HS-5 (cell line): ENCODE measurements at places on chromosomes 6 and 20.
A peak's percentile ranks its signal among the peaks of the same experiment; 100 is the strongest.

DNA sequence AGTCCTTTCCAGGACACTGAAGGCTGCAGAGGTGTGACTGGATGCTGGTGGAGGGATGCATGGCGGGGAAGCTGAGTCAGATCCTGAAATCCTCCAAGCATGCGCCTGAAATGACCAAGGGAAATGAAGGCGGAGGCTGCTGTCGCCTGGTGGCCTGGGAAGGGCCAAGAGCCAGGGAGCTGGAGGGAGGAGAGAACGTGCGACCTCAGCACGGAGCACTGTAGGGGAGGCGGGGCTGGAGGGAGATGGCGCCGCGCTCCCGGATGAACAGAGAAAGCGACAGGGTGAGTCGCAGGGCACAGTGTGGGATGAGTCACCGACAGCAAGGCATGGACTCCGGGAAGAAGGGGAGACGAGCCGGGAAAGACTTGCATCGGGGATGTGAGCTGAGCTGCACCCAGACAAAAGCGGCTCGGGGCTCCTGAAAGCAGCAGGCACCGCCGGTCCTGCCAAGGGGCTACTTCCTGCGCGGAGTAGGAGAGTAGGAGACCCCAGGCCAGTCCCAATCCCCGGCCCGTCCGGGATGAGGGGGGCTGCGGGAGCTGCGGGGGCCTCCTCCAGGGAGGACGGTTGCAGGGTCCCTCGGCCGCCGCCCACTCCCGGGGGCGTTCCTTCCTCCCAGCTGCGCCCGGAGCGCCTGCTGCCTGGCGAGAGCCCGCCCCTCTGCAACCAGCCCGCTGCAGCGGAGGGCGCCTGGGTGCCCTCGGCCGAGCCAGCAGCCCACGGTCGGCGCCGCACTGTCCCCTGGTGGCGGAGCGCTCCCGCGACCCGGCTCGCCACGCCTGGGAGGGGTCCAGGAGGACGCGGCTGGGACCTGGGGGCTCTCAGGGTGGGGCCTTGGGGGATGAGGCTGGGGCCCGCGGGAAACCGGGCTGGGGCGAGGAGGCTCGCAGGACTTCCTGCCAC lies 11.0 kb upstream of the NQO2 start:
- peak; percentile 93 for DNase-seq

DNA sequence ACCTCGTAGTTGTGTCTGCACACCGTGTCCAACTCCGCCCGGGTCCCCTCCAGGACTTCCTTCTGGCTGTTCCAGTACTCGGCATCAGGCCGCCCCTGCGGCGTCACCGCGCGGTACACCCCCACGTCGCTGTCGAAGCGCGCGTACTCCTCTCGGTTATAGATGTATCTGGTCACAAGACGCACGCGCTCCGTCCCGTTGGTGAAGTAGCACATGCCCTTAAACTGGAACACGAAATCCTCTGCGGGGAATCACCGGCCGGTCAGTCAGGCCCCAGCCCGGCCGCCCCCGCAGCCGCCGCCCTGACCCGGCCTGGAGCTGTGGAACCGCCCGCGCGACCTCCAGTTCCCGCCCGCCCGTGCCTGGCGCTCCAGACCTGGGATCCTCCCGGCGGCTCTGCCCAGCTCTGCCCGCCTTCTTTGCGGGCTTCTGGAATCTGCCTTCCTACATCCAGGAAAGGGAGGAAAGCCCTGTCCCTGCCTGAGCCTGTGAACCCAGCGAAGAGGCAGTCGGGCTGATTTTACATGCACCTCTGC lies 1.6 kb downstream of the HLA-DQB1 start:
- DNase-seq = no peak

- no peak for DNase-seq
These were observed 91.7 kb downstream of the CLIC5 start for GRCh38 chr6:45923831-45924391.

GRCh38 chr6:35298625-35299140 lies 1.1 kb downstream of the DEF6 start:
- DNase-seq = no peak

GRCh38 chr6:2378891-2379652 lies 133.7 kb upstream of the GMDS start:
- peak; percentile 44 for DNase-seq

- no peak for DNase-seq
These were observed 9.5 kb downstream of the CYP39A1 start for GRCh38 chr6:46642928-46643751.

- DNase-seq = no peak
These were observed 47.7 kb downstream of the ATXN1 start for GRCh38 chr6:16713597-16713996.
